ENCODE measurements at places on chromosomes 11 and 22.

DNA sequence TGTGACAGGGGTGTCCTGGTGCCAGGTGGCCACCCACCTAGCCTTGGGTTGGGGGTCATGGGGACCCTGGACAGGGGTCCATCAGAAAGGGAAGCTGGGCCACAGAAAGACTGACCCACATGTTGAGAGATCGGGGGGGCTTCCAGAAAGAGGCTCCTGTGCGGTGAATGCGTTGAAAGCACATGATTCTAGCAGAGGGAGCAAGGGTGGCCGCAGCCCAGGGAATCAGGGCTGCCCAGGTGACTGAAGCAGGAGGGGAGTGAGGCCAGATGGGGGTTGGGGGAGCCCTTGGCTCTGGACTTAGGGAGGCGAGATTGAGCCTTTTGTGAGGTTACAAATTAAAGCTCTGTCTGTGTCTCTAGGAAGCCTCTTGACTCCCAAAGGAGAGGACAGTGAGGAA lies 80.7 kb downstream of the MORC2 start:
- peak; percentile 1 for DNase-seq

GRCh38 chr11:106322106-106322505 lies 244.6 kb downstream of the AASDHPPT start:
- no peak for DNase-seq

- DNase-seq: no peak
These were observed 28.4 kb upstream of the PAMR1 start for GRCh38 chr11:35553831-35554230.

- DNase-seq: no peak
These were observed 20.5 kb downstream of the PAX6 start for GRCh38 chr11:31790649-31791048.

GRCh38 chr11:11988099-11988651 lies 20.3 kb downstream of the DKK3 start:
- DNase-seq: no peak

DNA sequence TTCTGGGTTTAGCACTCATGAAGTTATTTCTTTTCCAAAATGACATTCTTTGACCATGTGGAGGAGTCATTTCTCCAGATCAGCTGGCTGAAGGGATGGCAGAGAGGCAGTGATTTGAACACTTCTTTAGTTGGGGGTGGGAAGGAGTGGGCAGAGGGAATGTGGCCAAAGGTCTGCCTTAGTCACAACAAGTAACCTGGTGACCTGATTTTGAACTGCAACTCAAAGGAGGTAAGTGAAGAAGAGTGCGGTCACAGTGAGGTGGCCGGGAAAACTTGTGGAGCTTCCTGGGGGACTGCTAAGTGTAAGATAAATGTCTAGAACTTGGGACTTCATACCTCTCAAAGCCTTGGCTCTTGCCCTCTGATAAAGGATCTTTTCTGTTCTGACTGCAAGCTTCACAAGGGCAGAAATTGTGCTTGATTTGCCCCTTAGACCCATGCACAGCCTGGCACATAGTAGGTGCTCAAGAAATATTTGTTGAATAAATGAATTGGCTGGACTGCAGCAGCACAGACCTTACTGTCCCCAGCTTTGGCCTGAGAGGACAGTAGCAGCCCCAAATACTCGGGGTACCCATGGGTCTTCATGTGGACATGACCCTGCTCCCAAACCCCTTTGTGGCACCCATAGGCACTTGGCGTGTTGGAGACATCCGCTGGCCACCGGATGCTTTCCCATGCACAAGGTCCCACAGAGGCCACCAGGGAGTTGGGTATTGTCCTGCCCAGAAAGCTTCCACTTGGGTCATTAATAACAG lies 99.0 kb upstream of the ALX4 start:
- no peak for DNase-seq

GRCh38 chr11:93766504-93766903 lies 17.6 kb upstream of the MED17 start:
- no peak for DNase-seq

- DNase-seq: peak; percentile 23
These were observed 88.5 kb downstream of the MYEOV start for GRCh38 chr11:69382131-69383128.

- DNase-seq: peak; percentile 2
These were observed 404.6 kb downstream of the TBC1D22A start for GRCh38 chr22:47167056-47167455.

DNA sequence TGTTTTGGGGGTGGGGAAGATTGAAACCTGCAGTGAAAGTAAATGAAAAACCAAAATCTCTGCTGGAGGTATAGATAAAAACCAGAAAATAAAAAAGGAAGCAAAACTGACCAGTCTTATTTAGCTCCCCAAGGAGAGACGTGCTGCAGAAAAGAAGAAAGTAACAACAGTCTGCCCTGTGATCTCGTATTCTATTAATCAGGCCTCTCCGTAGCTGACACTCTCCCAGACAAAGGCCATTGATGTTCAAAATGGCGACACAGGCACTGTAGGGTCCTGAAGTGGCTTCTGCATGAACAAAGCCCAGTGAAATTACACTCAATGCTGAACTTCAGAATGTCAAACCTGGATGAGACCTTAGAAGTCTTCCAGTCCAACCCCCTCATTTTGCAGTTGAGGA lies 106.6 kb downstream of the NXPE2 start:
- no peak for DNase-seq

DNA sequence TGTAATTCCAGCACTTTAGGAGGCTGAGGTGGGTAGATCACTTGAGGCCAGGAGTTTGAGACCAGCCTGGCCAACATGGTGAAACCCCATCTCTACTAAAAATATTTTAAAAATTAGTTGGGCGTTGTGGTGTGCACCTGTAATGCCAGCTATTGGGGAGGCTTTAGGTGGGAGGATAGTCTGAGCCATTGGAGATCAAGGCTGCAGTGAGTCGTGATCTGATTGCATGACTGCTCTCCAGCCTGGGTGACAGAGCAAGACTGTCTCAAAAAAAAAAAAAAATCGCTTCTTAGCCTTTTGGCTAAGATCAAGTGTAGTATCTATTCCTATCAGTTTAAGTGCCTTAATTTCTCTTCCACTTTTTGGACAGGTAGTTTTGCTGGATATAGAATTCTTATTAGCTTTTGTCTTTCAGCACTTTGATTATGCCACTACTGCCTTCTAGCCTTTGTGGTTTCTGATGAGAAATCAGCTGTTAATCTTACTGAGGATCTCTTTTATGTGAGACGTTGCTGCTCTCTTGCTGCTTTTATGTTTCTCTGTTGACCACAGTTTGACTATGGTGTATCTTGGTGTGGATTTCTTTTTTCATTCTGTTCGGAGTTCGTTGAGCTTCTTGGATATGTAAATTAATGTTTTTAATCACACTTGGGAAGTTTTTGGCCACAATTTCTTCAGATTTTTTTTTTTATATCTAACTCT lies 24.7 kb downstream of the CHEK1 start:
- no peak for DNase-seq

DNA sequence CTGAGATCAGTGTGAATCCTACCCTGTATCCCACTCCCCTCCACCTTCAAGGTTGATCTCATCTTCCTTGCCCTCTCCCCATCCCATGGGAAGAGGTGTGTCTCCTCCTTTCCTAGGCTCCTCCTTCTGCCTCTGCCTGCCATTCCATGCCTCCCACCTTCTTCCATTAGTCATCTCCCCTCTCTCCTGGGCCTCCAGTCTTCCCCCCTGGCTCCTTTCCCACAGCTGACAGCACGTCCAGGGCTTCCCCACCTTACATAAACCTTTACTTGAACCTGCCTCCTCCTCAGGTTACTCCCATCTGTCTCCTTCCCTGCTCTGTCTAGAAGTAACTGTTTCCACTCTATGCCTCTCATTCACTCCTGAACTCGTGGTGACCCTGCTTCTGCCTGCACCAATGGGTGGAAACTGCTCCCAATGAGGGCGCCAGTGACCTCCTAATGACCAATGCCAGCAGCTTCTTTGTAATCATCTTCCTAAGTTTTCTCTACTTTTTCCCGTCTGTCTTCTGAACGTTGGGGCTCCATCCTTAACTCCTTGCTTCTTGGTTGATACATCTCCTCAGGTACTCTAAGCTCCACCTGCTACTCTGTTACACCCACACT lies 266.9 kb upstream of the NARS2 start:
- no peak for DNase-seq

DNA sequence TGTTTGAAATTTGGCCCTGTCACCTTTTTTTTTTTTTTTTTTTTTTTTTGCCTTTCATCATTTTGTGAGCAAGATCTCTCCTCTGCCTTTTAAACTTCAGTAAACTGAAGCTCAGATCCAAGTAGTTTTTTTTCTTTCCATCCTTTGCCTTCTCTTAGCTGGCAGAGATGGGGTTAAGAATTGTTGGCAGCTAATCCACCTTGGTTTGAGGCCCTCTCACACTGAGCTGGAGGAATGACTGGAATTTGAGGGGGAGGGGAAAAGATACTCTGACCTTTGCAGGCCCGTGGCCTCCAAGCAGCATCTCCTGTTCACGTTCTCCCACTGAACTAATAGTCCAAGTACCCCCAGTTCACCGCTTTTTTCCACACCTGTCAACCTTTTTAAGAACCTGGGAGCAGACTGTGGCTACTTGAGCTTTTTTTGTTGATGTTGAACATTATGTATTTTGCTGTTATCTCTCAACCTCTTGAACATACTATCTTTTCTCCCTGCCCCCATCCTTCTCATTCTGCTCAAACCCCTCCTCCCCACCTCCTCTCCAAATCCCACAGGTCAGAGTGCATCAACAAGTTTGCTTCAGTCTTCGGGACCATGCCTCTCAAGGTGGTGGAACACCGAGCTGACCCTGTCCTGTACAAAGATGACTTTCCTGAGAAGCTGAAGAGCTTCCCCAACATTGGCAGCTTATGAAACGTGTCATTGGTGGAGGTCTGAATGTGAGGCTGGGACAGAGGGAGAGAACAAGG lies 66.2 kb downstream of the ALX4 start:
- DNase-seq: no peak
